ENCODE measurements at places on chromosomes 4 and X.

DNA sequence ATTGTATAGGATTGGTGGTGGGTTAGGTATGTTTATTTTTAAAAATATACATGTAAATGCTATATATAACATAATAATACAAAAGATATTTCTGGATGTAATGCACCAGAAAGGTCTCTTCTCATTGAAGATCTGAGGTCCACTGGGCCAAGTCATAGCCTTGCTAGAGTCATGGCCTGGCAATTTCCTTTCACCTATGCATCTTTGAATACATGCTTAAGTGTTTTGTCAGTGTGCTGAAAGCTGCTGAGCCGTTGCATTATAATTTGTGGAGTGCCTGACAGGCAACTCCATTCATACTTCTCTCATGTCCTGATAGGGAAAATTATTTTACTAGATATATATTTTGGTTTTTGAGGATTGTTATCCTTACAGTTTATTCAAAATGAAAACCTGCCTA, 410.2 kb upstream of the CT83 start:
- no peak for DNase-seq

- peak; percentile 6 for DNase-seq
Observed at GRCh38 chrX:119389871-119390501, 9.2 kb upstream of the SLC25A43 start.

DNA sequence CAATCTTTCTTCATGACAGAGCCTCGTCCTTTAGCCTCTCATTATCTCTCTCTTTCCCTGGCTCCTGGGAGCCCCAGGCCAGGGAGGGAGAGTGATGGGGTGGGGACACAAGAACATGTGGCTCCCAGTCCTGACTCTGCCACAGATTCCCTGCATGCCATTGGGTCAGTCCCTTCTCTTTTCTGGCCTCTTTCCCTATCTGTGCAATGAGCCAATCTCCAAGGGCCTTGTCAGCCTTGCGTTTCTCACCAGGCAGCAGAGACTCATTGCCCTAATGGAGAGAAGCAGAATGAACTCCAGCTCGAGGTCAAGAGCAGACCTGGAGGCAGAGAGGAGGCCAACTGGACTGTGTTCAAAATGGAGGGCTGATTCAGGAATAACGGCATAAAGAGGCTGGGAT, 38.4 kb upstream of the PJA1 start:
- no peak for DNase-seq

DNA sequence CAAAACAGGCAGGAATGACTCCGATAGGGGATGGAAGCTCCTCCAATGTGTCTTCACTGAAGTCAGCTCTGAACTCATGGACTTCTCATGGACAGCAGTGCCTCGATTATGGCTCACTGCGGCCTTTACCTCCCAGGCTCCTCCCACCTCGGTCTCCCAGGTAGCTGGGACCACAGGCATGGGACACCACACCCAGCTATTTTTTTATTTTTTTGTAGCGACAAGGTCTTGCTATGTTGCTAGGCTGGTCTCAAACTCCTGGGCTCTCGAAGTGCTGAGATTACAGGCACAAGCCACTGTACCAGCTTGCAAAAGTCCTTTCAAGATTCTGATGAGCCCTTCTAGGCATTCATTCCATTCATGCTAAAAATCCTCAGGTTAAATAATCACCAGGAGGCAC, 181.5 kb downstream of the NSUN7 start:
- DNase-seq = no peak

DNA sequence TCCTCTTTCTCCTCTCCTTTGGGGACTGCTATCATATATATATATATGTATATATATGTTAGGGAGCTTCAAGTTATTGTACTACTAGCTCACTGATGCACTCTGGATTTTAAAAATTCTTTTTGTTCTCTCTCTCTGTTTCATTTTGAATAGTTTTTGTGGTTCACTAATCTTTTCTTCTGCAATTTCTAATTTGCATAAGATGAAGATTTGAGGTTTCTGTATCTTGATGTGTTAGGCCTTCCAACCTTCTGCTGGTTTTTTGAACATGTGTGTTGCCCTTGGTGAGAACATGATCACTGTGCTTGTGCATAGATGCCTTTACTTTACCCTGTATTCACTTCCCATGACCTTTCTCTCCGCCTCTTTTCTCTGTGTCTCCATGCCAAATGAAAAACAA, 7.8 kb upstream of the ZNF718 start:
- no peak for DNase-seq

- DNase-seq = no peak
Observed at GRCh38 chrX:22041907-22042530, 9.9 kb downstream of the PHEX start.

- DNase-seq = peak; percentile 49
Observed at GRCh38 chrX:22118161-22118830, 86.2 kb downstream of the PHEX start.

DNA sequence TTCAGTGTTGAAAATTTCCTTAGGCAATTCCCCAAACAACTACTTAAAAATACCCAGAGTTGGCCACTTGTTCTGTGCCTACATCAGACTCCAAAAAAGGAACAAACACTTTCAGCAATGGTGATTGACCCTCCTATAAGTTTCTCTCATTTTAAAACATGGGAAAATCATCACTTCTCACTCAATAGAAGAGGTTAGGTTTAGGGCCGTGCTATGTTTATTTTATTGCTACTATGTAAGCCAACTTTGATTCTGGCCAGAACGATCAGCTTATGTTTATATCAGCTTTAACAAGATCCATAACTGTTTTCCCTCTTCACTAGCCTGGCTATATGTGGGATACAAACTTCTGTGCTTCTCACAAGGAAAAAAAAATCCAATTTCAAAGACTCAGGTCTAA, 133.1 kb downstream of the MTNR1A start:
- no peak for DNase-seq

DNA sequence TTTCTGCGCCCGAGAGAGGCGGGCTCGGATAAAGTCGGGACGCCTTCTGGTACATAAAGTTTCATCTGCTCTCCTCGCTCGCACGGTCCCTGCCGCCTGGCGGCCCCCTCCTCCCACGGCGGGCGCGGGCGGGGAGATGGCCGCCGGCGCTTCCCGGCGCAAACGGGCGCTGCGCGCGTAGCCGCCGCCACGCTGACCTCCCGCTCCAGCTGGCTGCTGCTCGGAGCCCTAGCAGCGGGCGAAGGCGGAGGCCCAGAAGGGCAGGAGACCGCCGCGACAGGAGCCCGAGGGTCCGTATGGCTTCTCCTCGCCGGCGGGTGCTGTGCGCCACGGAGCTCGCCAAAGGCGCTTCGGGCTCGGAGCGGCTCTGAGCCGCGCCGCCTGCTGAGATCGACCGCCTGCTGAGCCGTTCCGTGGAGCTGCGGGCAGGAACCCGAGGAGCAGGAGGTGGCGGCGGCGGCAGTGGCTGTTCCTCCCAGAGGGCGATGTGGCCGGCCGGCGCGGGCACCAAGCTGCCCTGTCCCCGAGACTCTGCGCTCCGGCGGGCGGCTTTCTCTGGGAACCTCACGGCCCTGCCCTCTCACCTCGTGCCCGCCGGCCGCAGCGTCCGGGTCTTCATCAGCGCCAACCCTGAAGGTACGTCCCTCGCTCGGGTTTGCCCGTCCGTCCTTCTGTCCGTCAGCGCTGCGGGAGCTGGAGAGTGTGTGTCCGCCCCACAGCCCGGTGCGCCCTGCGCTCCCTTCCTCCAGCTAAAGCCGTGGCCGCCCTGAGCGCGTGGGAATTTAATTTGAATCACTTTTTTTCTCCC, at the start of gene NWD2:
TSS of gene NWD2 (plus strand) at position 161 of the 808 bp plus-strand sequence. CDS start at position 486, 325 bp downstream.
- DNase-seq = no peak

DNA sequence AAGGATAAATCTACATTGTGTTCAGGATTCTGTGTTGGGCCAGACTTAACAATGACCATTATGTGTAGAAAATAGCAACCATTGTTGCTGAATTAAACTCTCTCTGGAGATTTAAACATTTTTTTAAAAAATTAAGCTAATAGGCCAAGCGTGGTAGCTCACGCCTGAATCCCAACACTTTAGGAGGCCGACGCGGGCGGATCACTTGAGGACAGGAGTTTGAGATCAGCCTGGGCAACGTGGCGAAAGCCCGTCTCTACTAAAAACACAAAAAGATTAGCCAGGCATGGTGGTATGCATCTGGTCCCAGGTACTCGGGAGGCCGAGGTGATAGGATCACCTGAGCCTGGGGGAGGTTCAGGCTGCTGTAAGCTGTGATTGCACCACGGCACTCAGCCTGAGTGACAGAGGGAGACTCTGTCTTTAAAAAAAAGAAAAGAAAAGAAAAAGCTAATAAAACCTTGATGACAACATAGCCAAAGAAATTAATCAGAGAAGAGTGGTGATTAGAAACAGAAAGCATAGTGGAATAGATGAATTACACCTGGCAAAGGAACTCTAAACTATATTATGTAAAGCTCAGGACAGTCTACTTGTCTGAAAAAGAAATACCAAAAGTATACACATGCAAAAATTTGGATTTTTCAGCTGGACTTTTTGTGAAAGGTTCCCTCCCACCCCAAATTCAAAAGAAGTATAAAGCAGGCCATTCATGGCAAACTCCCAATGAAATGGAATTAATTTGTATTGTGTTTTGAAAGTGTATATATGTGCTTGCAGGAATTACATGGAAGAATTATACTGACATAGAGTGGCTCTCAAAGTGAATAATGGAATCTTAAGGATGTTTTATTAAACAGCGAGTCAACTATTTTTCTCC, 21.9 kb downstream of the PLS3 start:
- no peak for DNase-seq

- peak; percentile 99 for DNase-seq
Observed at GRCh38 chr4:168634276-168634802, 137.5 kb downstream of the PALLD start.

- no peak for DNase-seq
Observed at GRCh38 chr4:90689739-90690138, 562.5 kb downstream of the CCSER1 start.

DNA sequence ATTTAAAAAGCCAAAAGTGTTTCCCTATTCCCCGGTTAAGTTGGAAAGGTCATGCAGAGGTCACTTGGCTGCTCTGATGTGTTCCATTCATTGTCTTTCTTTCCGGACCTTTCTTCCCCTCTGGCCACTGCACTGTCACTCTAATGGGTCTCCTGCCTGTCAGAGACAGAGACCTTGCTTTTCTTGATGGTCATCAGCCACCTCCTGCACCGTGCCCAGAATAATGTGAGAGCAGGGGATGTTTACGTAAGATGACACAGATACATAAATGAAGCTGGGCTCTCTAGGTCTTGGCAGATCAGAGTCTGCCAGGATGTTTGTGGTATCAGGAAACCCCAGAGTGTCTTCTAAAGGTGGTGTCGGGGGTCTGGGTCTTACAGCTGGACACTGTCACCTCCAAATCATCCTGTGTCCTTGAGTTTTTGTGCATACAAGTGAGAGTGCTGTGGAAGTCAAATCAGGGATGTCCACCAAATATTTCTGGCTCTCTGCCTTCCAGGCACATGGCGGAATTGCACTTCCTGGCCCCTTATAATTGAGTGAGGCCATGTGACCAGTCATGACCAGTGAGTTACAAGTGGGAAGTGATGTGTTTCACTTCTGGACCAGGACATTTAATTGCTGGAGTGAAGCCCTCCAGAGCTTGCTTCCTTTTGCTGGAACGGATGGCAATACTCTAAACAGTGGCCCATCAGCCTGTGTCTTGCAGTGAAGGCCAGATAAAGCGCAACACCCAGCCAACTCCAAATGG, 130.6 kb upstream of the ATP6AP2 start:
- DNase-seq = no peak

DNA sequence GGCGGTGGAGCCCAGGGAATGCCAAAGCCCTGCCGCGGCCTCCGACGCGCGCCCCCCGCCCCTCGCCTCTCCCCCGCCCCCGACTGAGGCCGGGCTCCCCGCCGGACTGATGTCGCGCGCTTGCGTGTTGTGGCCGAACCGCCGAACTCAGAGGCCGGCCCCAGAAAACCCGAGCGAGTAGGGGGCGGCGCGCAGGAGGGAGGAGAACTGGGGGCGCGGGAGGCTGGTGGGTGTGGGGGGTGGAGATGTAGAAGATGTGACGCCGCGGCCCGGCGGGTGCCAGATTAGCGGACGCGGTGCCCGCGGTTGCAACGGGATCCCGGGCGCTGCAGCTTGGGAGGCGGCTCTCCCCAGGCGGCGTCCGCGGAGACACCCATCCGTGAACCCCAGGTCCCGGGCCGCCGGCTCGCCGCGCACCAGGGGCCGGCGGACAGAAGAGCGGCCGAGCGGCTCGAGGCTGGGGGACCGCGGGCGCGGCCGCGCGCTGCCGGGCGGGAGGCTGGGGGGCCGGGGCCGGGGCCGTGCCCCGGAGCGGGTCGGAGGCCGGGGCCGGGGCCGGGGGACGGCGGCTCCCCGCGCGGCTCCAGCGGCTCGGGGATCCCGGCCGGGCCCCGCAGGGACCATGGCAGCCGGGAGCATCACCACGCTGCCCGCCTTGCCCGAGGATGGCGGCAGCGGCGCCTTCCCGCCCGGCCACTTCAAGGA, at the start of gene FGF2:
TSS of gene FGF2 (plus strand) at position 279 of the 705 bp plus-strand sequence. CDS start at position 623, 344 bp downstream.
- DNase-seq = peak; percentile 69

- DNase-seq = no peak
Observed at GRCh38 chrX:38327775-38328081, 419 bp upstream of the RPGR start.

GRCh38 chrX:100721328-100721727, 10.6 kb downstream of the SYTL4 start:
- no peak for DNase-seq

- DNase-seq = peak; percentile 46
Observed at GRCh38 chr4:10108818-10109783, 7.5 kb downstream of the WDR1 start.

GRCh38 chr4:106830879-106831278, 205.2 kb downstream of the DKK2 start:
- no peak for DNase-seq

DNA sequence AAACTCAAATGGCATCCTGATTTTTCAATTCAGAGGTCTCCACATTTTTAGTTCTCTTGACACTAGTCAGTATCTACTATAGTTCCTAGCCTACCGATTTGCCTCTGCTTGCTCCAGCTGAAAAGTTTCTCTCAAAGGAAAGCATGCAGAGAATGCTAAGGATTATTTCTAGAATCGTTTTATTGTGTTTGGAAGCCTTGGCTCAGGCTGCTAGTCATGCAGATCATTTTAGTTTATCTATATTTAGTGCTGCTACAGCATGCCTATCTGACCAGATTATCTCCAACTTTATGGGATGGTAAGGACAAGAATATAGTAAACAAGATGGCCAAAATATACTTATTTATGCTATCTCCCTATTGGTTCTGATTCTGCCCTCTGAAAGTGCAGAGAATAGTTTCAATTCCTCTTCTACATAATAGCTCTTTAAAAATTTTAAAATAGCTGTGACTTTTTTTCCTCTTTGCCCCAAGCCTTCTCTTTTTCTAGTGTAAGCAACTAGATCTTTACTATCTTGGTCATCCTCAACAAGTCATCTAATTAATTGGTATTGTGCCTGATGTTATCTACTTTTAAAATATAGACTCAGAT, 15.7 kb upstream of the DRP2 start:
- peak; percentile 44 for DNase-seq

GRCh38 chr4:169254546-169254983, 16.2 kb downstream of the SH3RF1 start:
- DNase-seq = peak; percentile 91

DNA sequence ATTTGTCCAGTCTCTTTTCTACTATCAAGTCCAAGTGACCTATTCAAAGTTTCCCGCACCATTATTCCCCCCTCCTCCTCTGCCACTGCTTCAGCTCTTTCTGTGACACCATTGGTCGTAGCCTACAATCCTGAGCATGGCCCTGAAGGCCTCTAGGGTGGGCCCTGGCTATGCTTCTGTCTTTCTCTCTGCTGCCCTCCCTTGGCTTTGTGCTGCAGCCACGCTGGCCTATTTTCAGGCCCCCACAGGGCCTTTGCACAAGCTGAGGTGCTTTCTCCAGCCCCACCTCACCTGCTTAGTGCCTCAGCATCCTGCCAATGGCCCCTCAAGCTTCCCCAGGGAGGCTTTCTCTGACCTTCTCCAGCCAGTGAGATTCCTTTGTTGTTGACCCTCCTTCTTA, 156.5 kb downstream of the NHS start:
- no peak for DNase-seq

Data from fibroblast of villous mesenchyme (primary cell).